Ascending aorta (tissue), 2 donors: ENCODE measurements at places on chromosomes 3 and 15. TPM values are rescaled to one million over a fixed set of nuclear protein-coding genes. Genes with fewer than 3 reads are reported as not detected.
A peak's percentile ranks its signal among the peaks of the same experiment; 100 is the strongest.

Gene TM6SF1
- 6.3 TPM for total RNA-seq

Gene SCN11A
- not detected for total RNA-seq

Gene MORC1
- total RNA-seq = not detected

Gene PRR23B
- not detected for total RNA-seq

Gene MME
- 1.5 TPM for total RNA-seq

Gene CYP8B1
- 0.43 TPM for total RNA-seq

Gene CYFIP1
- total RNA-seq = 94.7 TPM

DNA sequence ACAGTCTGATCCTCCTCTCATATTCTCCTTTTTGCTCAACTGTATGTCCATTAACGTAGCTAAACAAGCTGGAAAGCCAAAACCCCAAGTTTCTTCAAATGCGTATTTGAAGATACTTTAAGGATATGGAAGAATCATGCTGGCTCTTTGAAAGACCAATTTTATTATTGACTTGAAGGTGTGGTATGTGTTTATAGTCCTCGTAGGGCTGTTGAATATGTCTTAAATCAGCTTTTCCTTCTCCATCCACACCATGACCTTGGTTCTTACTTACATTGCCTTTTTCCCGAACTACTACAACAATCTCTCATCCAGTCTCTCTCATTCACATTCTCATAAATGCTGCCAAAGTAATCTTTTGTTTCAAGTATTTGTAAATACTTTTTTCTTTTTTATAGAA, 19.7 kb upstream of the THUMPD3 start:
- H3K4me3 ChIP-seq = no peak overlapping the region
- no peaks in the 10 kb centered on the region for H3K27me3 ChIP-seq
- H3K36me3 ChIP-seq = no peaks in the 10 kb centered on the region
- H3K27ac ChIP-seq = no peak overlapping the region
- H3K4me1 ChIP-seq = no peaks in the 10 kb centered on the region
- DNase-seq = no peak

GRCh38 chr15:51696566-51696965, 15.3 kb downstream of the SCG3 start:
- no peak for DNase-seq
- H3K36me3 ChIP-seq = no peaks in the 10 kb centered on the region
- no peaks in the 10 kb centered on the region for H3K4me1 ChIP-seq
- no peaks in the 10 kb centered on the region for H3K27me3 ChIP-seq
- no peak overlapping the region for H3K27ac ChIP-seq
- no peak overlapping the region for H3K4me3 ChIP-seq

DNA sequence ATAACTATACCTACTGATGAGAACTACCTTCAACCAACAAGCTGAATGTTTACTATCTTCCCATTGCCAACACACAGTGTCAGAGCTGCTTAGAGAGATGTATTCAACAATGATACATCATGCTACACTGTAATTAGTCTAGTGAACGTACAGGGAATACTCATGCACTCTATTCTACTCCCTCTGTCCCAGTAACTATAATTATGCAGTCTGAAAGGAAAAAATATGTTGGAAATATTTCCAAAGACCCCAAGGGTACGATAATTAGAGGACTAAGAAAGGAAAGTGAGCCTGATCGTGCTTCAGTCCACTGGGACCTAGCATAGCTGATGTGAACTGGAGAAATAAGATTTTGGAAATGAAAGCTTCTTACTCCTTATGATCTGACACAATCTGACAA, 36.9 kb upstream of the FSIP1 start:
- H3K4me1 ChIP-seq = no peaks in the 10 kb centered on the region
- no peaks in the 10 kb centered on the region for H3K27me3 ChIP-seq
- H3K27ac ChIP-seq = no peak overlapping the region
- DNase-seq = no peak
- H3K36me3 ChIP-seq = no peaks in the 10 kb centered on the region
- H3K4me3 ChIP-seq = no peak overlapping the region

GRCh38 chr3:141391298-141391990, 23.1 kb downstream of the ZBTB38 start:
- H3K36me3 ChIP-seq = peaks cover 20% of the 10 kb centered on the region
- H3K27me3 ChIP-seq = no peaks in the 10 kb centered on the region
- H3K27ac ChIP-seq = peak overlapping the region; percentile 44
- H3K4me1 ChIP-seq = peaks cover 4% of the 10 kb centered on the region
- DNase-seq = no peak
- H3K4me3 ChIP-seq = no peak overlapping the region

GRCh38 chr15:74350295-74351275, 16.9 kb downstream of the CYP11A1 start:
- H3K36me3 ChIP-seq = no peaks in the 10 kb centered on the region
- DNase-seq = no peak
- H3K27me3 ChIP-seq = no peaks in the 10 kb centered on the region
- no peak overlapping the region for H3K27ac ChIP-seq

- H3K27me3 ChIP-seq = no peaks in the 10 kb centered on the region
- no peaks in the 10 kb centered on the region for H3K36me3 ChIP-seq
- H3K4me3 ChIP-seq = no peak overlapping the region
Measured at GRCh38 chr3:119792270-119792669, 10.4 kb downstream of the NR1I2 start.

GRCh38 chr3:2098398-2099027, at the start of gene CNTN4:
TSS of gene CNTN4 (plus strand) at chr3:2098866.
- peak; percentile 23 for DNase-seq
- H3K27me3 ChIP-seq = no peaks in the 10 kb centered on the region
- peak within 1 kb of the TSS; percentile 82 for H3K27ac ChIP-seq
- no peaks in the 10 kb centered on the region for H3K36me3 ChIP-seq

GRCh38 chr3:34212656-34213055, 414.2 kb downstream of the PDCD6IP start:
- peak overlapping the region; percentile 68 for H3K27ac ChIP-seq
- H3K27me3 ChIP-seq = no peaks in the 10 kb centered on the region
- peaks cover 27% of the 10 kb centered on the region for H3K4me1 ChIP-seq
- H3K4me3 ChIP-seq = no peak overlapping the region

DNA sequence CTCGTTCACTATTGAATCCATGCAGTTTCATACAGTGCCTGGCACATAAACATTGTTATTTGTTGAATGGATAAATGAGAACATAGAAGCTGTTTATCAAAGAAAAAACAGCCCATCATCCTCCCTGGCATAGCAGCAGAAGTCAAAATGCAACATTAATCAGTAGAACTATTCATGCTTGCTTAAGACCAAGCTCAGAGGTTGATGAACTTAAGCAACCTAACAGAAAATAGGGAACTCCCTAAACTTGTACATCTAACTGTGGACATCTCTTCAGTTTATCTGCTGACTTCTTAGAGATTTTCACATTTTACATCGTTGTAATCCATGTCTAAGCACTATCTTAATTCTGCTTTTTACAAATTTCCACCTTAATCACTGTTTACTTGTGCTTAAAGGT, 29.2 kb downstream of the SENP8 start:
- H3K36me3 ChIP-seq = no peaks in the 10 kb centered on the region
- H3K4me1 ChIP-seq = no peaks in the 10 kb centered on the region
- H3K27me3 ChIP-seq = no peaks in the 10 kb centered on the region
- no peak overlapping the region for H3K27ac ChIP-seq

GRCh38 chr3:190811775-190812480, 50.6 kb downstream of the GMNC start:
- no peaks in the 10 kb centered on the region for H3K27me3 ChIP-seq
- no peak overlapping the region for H3K27ac ChIP-seq
- H3K4me1 ChIP-seq = no peaks in the 10 kb centered on the region
- no peak overlapping the region for H3K4me3 ChIP-seq

DNA sequence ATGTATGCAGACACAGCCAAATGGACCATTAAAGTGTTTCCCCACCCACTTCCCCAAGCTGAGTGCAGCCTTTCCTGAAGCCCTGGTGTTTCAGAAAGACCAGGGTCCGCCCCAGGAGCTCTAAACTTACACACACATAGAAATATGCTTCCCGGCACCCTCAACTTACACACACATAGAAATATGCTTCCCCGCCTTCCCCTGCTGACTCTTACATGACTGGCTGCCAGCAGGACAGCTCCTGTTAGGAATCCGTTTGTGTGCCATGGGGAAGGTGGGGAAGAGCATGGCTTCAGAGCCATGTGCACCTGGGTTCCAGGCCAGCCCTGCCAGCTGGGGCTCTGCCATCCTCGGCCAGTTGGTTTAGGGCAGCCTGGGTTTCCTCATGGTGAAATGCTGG, 3.6 kb downstream of the CLEC3B start:
- no peaks in the 10 kb centered on the region for H3K27me3 ChIP-seq
- H3K4me3 ChIP-seq = no peak overlapping the region
- no peaks in the 10 kb centered on the region for H3K36me3 ChIP-seq
- peaks cover 26% of the 10 kb centered on the region for H3K4me1 ChIP-seq
- DNase-seq = peak; percentile 70

DNA sequence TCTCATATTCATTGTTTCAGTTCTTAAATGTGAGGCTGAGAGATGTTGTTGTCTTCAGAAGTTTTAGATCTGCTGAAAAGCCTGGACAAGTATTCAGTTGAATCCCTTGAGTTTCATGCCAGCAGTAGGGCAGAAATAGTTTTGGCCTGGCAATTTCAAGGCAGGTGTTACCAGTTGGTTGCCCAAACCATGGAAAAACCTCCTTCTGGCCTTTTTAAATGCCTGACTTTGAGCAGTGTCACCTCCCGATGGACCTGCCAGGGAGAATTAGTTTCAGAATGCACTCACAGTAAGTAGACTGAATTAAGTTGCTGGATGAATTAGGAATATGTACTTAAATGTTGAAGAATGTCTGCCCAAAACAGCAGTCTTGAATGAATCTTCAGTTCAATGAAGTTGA, 383.1 kb downstream of the KCNH8 start:
- peaks cover 14% of the 10 kb centered on the region for H3K4me1 ChIP-seq
- DNase-seq = no peak
- no peak overlapping the region for H3K27ac ChIP-seq
- no peaks in the 10 kb centered on the region for H3K27me3 ChIP-seq
- H3K4me3 ChIP-seq = no peak overlapping the region
- H3K36me3 ChIP-seq = no peaks in the 10 kb centered on the region

DNA sequence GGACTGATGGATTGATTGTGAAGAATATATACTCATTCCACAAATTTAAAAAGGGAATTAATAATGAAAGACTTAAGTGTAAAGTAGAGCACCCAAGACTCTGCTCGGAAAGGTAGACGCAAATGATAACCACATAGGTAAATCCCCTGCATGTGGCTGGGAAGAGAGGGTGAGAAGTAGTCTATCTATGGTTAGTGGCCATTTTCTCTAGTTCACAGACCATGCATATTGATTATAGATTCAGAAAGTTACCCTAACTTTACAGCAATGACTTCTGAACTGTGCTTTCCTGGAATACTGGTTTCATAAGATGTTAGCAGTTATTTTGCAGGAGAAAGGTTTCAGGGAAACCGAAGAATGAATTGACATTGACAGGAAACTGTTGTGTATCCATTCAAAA, 51.7 kb downstream of the CASR start:
- no peak for DNase-seq
- H3K27ac ChIP-seq = no peak overlapping the region
- no peak overlapping the region for H3K4me3 ChIP-seq
- no peaks in the 10 kb centered on the region for H3K4me1 ChIP-seq
- H3K27me3 ChIP-seq = no peaks in the 10 kb centered on the region
- H3K36me3 ChIP-seq = no peaks in the 10 kb centered on the region

GRCh38 chr15:79408041-79408440, 24.1 kb upstream of the MINAR1 start:
- DNase-seq = no peak
- no peaks in the 10 kb centered on the region for H3K36me3 ChIP-seq
- no peaks in the 10 kb centered on the region for H3K4me1 ChIP-seq
- no peak overlapping the region for H3K27ac ChIP-seq
- no peak overlapping the region for H3K4me3 ChIP-seq

DNA sequence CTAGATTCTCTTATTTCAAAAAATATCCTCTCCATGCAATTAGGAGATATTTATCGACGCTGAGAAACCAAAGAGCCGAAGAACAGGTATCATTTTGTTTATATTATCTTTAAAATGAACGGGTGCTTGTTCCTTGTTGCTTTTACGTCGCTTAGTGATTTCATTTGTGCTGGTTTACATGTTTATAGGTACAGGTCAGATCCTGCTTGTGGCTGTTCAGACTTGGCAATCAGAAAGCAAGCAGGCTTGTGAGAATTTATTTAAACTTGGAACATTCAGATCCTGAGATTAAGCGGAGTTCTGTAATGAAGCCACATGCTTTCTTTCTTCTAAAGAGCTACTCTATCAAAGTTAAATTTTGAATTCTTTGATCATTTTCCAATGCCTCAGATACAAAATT, 43.0 kb upstream of the ATP2C1 start:
- H3K4me1 ChIP-seq = no peaks in the 10 kb centered on the region
- H3K36me3 ChIP-seq = no peaks in the 10 kb centered on the region
- DNase-seq = no peak
- H3K27me3 ChIP-seq = no peaks in the 10 kb centered on the region
- H3K27ac ChIP-seq = peak overlapping the region; percentile 56
- H3K4me3 ChIP-seq = peak overlapping the region; percentile 52

DNA sequence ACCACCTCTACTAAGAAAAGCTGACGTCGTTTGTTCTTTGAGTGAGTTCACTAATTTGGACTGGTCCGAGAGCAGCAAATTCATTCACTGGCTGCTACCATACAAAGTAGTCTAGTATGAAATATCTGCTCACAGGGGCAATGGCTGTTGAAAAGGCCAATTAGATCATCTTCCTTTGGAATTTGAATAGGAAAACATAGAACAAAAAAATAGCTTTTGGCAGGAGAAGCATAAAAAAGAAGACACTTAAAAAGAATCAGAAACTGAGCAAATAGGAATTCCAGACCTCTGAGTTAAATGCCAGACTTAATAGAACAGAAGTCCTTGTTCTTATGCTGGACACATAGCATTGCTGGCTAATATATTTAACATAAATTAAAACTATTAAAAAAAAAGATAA, 159.3 kb downstream of the IL1RAP start:
- H3K4me1 ChIP-seq = no peaks in the 10 kb centered on the region
- no peak for DNase-seq
- H3K27me3 ChIP-seq = no peaks in the 10 kb centered on the region
- no peak overlapping the region for H3K4me3 ChIP-seq

DNA sequence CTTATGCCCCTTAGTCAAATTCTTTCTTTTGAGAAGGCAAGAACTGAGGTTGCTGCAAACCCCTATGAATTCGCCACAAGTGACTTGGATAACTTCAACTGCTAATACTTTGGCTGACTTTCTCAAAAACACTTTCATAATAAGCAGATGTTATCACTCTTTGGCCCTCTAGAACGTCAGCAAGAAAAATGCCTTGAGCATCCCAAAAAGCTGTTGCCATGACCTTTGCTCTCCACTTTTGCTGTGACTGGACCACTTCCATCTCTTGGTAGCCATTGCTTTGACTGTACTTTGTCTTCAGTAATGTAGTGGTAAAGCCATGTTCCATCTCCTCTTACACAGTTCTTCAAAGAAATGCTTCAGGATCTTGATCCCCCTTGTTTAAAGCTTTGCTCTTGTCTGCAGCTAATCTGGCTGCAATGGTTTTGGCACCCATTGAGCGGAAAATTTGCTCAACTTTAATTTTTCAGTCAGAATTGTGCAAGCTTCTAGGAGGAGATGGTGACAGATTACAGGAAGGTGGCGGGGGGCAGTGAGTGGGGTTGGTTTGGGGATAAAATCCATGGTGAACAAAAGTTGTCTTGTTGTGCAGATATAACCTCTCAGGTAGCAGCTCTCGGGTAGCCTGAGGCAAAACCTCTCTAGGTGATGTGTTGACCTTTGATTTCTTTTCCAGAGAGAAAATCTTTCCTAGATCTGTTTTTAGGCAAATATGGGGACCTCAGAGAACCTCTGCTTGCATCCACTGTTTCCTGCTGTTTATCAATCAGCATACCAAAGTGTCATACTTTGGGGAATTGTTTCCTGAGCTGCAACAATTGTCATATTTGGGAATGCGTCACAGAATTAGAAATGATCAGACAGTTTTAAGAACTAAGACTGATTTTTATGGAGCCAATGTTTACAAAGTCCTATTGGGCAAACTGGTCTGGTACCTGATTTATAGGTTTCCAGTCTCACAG, 83.6 kb downstream of the CCR1 start:
- H3K27ac ChIP-seq = no peak overlapping the region
- H3K36me3 ChIP-seq = no peaks in the 10 kb centered on the region
- no peak overlapping the region for H3K4me3 ChIP-seq
- no peaks in the 10 kb centered on the region for H3K27me3 ChIP-seq
